Stimulated activated CD4-positive, alpha-beta T cell treated with anti-CD3 and anti-CD28 coated beads, Interleukin-15, amount 100 ng/mL, for 1 hour (primary cell): ENCODE measurements at places on chromosomes 3 and 15.

DNA sequence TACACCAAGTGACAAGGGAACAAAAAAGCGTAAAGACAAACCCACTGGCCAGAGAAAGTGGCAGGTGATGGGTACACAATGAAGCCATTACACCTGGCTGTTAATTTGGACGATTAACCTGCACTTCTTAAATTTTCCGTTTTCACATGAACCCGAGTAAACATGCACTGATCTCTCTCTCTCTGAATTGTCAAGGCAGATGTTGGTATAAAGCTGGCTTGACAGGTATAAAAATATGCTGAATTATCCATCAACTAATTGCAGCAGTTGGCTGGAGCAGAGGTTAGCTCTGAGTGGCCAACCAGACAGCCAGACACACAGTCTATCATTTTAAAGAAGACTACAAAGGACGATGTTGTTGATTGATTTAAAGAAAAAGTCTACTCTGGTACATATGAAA lies 561.7 kb upstream of the ALCAM start:
- no peak for DNase-seq

GRCh38 chr3:107969994-107970819 lies 120.6 kb downstream of the CD47 start:
- DNase-seq = no peak

DNA sequence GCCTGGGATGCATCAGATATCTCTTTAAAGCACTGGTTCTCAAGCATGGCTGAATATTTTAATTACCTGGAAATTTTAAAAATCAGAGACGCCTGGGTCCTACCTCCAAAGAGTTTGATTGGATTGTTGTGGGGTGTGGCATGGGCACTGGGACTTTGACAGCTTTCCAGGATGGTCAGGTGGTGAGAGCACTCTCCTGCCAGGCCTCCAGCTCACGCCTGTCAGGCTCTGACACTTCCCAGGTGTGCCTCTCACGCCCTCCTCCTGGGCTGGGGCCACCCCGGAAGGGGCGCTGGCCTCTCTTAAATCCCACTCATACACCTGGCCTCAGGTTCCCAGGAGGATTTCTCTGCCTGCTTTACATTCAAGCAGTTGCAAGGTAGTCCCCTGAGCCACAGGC lies 48.5 kb downstream of the AMOTL2 start:
- no peak for DNase-seq

DNA sequence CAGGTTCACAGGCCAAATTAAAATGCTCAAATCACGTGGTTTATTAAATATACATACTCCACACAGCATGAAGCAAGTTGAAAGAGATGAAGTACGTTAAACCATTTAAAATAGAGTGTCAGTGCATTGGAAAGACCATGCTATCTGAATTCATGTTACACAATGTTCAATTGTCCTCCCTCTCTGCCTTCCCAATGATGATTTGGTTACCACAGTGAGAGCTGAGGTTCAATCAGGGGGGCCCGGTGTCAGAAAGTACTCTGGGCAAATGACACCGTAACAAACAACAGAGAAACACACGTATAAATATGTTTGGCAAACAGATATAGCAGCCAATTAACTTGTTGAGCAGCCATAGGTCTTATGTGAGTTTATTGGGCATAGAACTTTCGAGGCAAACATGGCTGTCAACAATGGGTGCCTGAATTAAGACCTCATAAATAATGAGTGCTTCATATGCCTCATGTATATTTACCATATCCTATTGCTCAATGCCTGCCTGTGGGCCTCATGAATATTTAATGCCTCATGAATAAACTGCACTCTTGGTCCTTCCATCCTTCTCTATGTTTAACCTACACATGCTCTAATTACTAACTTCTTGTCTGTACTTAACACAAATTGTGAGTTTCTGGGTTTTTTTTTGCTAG lies 641.5 kb downstream of the PLOD2 start:
- DNase-seq = no peak

DNA sequence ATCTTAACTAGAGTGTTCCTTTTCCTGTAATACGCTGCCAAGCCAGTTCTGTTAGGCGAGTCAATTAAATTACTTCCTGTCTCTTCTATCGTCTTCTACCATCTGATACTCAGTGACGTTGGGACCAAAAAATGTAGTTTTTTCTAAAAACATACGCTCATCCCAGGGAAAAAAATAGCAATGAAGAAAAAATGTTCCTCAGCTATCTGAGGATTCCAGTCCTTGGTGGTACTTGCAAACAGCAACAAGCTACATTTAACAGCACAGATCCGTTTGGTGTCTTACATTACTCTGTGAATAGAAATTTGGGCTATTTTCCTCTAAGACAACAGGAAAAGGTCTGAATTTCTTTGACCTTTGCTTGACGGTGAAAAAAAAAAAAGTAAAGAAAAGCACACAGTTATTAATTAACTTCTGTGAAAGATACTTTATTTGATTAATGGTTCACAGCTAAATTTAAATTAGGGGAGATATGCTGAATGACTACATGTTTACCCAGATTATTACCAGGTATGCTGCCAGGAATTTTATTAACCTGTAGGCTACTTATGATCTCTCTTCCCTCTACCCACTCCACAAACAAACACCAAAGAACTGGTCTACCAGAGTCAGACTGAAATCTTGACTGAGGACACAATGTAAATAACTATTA lies 254.4 kb upstream of the ZPLD1 start:
- DNase-seq = no peak

DNA sequence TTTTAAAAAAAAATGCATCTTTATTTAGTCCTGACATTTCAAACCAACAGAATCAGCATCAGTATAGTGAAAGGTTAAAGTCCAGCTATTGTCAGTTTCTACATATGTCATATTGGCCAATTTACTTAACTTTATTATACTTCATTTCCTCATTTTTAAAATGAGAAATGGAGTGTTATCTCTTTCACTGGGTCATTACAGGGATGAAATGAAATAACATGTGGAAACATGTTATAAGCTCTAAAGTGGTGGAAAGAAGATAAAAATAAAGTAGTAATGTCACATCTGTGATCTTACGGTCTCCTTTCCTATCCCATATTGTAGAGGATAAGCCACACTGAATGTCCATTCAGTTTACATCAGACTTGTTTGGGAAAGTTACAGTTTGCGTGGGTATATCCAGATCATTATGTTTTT lies 780.1 kb downstream of the TUSC7 start:
- no peak for DNase-seq

DNA sequence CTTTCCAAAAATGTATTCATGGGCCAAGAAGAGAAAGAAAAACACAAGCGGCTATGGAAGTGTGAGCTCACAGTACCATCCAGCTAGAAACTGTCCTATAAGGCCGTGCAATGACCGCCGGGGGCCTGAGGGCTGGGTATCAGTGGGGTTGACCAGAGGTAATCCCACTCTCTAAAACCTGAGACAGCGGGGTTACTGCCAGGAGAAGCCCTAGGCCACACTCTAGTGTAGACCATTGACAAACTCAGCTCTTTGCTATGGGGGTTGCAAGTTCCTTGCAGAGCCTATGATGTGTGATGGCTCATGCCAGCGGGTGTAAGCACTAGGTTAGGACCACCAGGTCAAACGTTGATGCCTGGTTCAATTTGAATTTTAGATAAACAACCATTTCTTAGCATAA lies 25.9 kb upstream of the SLCO2A1 start:
- DNase-seq = no peak

- DNase-seq = no peak
Observed at GRCh38 chr3:113174304-113174703, 37.1 kb upstream of the BOC start.

DNA sequence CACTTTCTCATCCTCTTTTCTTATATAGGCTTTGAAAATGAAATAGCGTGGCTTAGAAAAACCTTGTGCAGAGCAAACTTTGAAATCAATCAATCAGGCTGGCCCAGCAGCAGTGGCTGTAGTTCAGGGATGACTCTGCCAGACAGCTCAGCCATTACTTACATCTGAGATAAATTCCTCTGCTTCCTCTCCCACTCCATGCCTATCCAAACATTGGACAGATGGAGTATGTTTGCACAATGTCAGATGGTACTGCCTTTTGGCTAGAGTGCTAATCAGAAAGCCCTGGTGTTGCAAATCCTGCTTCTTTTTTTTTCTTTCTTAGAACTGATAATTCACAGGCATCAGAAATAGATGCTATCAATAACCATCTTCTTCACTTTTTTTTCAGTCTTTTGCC lies 1065.1 kb downstream of the AGBL1 start:
- DNase-seq = no peak

DNA sequence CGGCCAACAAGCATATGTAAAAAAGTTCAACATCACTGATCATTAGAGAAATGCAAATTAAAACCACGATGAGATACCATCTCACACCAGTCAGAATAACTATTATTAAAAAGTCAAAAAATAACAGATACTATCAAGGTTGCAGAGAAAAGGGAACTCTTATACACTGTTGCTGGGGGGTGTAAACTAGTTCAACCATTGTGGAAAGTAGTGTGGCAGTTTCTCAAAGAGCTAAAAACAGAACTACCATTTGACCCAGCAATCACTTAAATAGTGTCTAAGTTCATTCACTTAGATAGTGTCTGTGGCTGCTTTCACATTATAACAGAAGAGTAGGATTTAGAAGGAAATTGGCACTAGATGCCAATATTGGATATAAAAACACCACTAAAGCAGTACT lies 49.7 kb downstream of the CGGBP1 start:
- DNase-seq = no peak

GRCh38 chr3:172530566-172530965 lies 7.3 kb upstream of the TNFSF10 start:
- DNase-seq = no peak

DNA sequence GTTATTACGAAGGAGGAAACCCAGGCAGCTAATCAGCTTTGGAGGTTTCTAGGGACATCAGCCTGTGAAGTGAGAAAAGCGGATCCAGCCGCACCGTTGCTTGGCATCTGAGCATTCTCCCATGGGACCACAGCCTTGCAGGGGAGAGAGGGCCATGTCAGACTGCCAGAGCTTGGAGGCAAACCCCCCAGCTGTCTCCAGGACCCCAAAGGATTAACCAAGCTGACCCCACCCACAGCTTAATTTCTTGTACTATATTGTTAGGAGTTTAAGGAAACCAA lies 5.1 kb downstream of the IGDCC3 start:
- DNase-seq = no peak

GRCh38 chr3:492586-493316 lies 296.2 kb downstream of the CHL1 start:
- no peak for DNase-seq

DNA sequence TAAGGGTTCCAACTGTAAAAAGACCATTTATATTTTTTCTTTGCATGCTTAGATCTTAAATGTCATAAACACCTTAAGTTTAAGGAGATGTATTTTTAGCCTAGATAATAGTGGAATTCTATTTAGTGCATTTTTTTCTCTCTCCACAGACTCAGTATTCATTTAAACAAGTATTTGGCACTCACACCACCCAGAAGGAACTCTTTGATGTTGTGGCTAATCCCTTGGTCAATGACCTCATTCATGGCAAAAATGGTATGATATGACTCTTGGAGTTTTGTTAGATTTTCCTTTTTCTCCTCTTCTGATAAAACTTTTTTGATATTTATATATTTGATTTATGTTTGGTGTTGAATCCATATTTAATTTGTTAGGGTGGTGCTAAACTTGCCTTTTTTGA lies 7.3 kb downstream of the KIF23 start:
- DNase-seq = no peak

GRCh38 chr3:65042675-65043074 lies 354.9 kb upstream of the ADAMTS9 start:
- no peak for DNase-seq

GRCh38 chr3:142434503-142434902 lies 13.3 kb downstream of the XRN1 start:
- no peak for DNase-seq

DNA sequence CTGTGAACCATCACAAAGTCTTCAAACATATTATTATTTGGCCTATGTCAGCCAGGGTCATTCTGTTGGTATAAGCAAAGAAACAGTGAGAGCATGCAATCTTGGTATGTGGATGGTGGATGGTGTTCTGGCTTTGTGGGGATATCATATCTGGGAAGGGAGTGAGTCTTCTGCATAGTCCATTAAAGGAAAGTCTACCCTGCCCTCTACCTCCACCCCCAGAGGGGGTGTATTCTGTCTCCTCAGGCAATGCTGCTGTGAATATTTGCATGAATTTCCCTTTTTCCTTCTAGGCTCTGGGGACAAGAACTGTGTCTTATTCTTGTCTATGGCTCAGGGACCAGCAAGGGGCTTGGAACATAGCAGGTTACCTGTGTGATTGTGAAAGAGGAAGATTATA lies 495.8 kb downstream of the PDCD6IP start:
- no peak for DNase-seq

DNA sequence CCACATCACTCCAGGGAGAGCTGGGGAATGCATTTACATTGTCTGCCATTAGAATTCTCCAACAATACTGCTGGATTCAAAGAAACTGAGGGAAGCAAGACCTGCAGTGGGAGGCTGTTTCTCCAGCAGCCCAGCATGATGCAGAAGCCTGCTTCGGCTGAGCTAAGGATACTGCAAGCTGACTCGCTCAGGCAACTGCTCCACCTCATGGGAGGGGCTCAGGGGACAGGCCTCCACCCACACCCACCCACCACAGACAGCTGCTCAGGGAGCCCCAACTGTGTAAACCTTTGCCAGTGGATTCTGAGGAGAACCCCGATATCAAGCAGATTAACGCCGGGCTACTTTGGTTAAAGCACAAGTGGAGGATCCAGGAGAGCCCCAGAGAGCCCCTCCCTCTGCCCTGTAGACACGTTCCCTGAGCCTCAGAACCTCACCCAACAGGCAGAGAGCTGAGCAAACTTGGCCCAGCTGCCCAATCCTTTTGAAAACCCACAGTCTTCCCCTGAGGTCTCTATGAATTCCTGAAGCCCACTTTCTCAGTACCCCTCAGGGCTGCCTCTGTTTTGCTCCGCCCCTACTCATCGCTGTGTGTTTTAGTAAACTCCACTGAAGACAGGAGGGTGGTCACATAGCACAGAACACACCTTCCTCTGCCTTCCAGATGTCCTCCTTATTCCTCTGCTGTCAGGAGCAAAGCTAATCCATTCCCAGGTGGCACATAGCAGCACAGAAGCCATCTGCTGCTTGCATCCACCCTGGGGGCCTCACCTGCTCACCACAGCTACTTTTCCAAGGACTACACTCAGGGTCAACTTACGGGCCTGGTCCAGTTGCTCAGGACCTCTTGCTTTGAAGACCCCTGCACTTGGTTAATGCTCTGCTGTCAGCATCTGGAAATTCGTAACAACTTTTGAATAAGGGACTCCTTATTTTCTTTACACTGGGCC lies 269.0 kb downstream of the ABHD5 start:
- no peak for DNase-seq

DNA sequence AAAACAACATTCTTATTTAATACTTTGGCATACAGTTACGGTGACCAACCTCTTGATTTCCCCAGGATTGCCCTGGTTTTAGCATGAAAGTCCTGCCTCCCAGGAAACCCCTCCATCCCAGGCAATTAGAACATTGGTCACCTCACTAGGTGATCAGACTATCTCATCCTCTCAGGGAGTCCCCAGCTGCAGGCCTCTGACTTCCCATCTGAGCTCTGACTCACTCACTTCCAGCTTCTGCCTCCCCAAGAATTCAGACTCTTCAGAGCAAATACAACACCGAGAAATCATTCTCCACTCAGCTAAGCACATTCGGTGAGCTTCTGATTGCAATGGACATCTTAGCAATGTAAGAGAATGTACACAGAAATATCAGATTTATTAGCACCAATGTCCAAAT lies 92.4 kb upstream of the HES1 start:
- no peak for DNase-seq
